ENCODE measurements at places on chromosomes 1 and 21. TPM values are rescaled to one million over a fixed set of nuclear protein-coding genes. Genes with fewer than 3 reads are reported as not detected.

LCE2C gene
- total RNA-seq: not detected

S100A3 gene
- 0.36 TPM for total RNA-seq

LAD1 gene
- 2.0 TPM for total RNA-seq

DNA sequence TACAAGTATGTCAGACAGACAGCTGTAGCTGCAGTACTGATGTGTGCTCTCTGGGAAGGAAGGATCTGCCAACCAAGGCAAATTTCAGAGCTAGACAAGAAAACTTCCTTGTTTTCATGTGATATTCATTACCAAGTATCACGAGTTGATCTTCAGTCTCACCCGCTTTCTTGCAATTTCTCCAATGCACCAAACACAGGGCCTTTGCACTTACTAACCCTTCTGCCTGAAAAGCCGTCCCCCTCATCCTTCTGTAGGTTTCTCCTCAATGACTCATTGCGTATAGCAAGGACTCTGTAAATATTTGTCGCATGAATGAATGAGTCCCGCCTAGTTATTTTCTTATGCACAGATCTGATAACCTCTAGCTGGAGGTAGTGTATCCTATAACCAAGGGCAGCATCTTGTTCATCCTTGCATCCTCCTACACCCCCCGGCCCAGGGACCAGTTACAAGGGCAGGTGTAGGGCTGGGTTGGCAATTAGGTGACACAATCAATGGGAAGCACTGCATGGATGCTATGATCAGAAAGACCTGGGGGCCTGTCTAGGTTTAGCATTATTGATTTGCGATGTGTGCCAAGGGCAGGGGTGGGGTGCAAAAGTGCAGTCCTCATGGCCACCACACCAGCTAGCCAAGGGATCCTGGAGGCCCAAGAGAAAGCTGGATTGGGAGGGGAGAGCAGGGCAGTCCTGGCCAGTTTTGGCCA is 51.4 kb upstream of the GPR157 start:
- no peak for DNase-seq

DNA sequence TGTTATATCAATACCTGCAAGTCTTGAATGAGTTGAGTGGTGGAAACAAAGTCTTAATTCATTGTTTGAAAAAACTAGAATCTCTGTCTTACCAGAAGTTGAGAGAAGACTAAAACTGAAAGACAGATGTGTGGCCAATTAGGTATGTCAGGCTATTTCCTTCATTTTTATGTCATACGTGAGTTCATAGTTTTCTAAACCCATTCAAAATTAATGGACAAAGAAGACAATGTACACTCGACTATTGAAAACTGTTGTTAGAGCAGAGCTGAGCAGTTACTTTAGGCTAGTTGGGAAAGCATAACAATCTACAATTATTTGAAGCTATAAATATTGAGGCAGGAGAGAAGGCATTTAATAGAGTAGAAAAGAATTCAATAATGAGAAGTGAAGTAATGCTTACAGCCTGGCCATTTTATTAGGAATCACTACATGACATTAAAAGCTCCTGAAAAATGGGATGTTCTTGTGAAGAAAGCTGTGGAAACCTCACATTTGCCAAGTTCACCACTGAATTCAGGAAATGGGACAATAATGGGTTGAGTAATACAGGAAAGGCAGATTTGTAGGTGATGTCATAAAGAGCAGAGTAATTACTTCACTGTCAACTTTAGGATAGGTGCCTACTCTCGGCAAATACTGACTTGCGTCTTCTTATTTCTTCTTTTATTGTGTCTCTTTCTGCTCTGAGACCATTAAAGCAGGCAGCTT is 204.4 kb downstream of the PLA2G4A start:
- no peak for DNase-seq

- DNase-seq: no peak
These were observed 659.7 kb upstream of the NEGR1 start for GRCh38 chr1:72942008-72942407.

GRCh38 chr1:108712606-108713150 is at the start of gene FNDC7:
FNDC7 (plus strand) TSS chr1:108712908; CDS start chr1:108712934, 26 bp downstream.
- no peak for DNase-seq

- DNase-seq: peak; percentile 12
These were observed 103.2 kb downstream of the BCAR3 start for GRCh38 chr1:93578433-93578830.

GRCh38 chr1:216679108-216679507 is 44.1 kb downstream of the ESRRG start:
- no peak for DNase-seq

DNA sequence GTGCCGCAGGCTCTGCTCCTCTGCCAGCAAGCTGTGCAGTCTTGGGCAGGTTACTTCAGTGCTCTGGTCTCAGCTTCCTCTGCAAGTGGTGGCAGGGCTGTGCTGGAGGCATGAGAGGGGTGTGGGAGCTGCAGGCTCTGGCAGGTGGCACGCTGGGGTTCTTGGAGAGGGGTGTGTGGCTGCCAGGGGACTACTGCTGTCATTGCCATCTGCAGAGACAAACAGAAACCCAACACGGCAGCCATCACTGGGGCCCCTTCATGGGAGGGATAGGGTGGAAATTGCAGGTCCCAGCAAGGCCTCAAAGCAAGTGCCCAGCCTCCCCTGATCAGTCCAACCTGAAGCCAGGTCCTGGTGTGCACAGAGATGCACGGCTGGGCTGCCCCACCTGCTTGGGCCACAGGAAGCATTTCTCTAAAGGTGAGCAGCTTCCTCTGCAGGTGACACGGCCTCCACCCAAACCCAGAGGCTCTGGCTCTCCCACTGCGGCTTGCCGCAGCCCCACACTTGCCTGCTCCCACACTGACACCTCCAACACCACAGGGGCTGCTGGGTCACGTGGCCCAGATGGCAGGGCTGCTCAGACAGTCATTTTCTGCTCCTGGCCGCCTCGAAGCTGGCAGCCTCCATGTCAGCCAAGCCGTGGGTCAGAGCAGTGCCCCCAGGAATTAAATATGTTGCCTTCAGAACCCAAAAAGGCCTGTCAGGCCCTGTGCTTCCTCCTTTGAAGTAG is 4.1 kb upstream of the COL6A2 start:
- DNase-seq: no peak

DNA sequence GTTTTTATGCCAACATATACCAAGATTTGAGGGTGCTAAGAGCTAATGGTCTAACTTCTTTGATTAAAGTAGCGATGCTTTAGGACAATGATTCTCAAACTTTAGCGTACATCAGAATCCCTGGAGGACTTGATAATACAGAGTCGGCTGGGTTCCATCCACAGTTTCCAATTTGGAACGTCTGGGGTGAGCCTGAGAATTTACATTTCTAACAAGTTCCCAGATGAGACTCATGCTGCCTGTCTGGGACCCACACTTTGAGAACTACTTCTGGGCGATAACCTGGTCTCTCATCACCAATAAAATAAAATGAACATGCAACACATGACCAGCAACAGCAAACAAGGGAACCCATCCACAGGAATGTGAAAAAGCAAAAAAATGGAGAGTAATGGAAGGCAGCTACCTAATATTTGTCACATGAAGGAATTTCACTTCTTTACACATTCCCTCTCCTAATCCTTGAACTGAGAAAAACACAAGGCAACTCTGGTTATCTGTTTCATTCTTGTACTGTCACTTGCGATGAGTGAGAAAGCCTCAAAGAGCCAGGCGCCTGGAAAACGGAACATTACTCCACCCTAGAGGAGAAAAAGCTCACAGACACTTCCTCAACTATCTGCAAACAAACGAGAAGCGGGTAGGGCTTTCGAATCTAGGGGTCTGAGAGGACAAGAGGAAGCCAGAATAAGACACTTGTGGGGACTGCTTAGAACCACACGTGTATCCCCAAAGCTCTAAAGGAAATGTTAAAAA is 14.0 kb downstream of the HSF2BP start:
- DNase-seq: no peak

DNA sequence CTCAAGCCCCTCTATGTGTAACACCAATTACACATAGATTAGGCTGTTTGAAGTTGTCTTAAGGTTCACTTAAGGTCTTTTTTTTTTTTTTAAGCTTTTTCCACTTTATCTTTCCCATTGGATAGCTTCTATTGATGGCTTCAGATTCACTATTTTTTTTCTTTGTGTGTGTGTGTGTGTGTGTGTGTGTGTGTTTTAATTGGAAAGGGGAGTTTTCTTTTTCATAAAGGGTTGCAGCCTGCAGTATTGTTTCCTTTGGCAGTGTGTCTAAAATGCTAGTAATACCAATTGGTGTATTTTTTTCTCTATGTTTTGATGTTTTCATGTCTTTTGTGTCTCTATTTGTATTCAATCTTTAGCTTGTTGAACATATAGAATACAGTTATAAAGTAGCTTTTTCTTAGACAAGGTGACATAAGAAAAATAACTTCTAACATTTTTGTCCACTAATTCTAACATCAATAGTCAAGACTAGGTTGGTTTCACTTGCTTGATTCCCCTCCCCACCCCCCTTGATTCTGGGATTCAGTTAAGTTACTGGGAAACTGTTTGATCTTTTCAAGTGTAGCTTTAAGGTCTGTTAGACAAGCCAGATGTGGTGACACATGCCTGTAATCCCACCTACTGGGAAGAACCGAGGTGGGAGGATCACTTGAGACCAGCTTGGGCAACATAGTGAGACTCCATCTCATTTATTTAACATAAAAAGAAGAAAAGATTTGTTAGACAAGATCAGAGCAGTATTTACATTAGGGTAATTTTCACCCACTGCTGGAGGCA is 21.4 kb downstream of the PRRC2C start:
- DNase-seq: no peak

DNA sequence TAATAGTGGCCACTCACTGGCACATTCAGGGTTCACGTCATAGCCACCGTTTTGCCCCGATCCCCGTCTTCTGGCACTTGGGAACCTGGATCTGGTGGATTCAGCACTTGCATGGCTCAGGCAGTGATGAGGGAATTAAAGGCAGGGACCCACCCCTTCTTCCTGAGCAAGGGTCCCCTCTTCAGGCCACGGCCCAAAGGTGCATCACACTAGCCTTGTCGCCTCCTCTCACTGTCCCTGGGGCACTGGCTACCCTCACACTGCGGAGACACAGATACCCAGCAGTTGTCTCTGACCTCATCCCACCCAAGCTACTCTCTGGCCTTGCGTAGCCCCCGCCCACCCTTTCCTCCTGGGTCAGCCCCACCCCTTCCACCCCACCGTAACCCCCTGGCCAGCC is 19.9 kb upstream of the LDLRAP1 start:
- no peak for DNase-seq

- DNase-seq: no peak
These were observed 159.5 kb downstream of the RRAGC start for GRCh38 chr1:38700077-38700470.

GRCh38 chr1:48530727-48531351 is 58.8 kb upstream of the SPATA6 start:
- no peak for DNase-seq

- peak; percentile 98 for DNase-seq
These were observed at the start of gene POGZ for GRCh38 chr1:151459331-151460046. POGZ (minus strand) TSS chr1:151459494; CDS start chr1:151442204, 17,290 bp downstream.

DNA sequence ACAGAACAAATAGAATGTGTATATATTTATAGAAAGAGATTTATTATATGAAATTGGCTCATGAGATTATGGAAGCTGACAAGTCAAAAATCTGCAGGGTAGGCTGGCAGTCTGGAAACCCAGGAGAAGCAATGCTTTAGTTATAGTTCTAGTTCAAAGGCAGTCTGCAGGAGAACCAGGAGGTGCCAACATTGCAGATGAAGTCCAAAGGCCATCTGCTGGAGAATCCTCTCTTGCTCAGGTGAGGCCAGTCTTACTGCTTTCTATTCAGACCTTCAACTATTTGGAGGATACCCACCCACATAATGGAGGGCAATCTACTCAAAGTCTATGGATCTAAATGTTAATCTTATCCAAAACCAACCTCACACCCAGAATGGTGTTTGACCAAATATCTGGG is 75.9 kb upstream of the MRPS6 start:
- no peak for DNase-seq

- no peak for DNase-seq
These were observed 97.6 kb upstream of the MAGI3 start for GRCh38 chr1:113292603-113293255.

DNA sequence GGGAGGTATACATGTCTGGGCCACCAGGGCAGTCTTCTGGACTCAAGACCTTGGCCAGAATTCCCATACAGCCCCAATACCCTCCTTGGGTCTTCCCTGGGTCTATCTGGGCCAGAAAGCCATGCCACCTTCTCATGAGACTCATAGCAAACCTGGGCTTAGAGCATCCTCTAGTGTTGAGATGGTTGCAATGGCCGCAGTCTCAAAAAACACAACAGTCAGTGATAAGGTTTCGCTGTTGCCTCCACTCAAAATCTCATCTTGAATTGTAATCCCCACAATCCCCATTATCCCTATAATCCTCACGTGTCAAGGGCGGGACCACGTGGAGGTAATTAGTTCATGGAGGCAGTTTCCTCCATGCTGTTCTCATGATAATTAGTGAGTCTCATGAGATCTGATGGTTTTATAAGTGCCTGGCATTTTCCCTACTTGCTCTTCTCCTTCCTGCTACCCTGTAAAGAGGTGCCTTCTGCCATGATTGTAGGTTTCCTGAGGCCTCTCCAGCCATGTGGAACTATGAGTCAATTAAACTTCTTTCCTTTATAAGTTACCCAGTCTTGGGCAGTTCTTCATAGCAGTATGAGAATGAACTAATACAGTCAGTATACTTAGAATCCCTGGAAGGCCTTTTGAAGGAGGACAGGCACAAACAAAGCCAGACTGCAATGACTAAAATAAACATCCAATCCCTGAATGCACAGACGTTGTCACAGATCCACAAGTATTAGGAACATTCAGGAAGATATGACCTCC is 77.0 kb downstream of the CTH start:
- no peak for DNase-seq

GRCh38 chr1:23376890-23377811 is 7.5 kb upstream of the ZNF436 start:
- DNase-seq: peak; percentile 54

GRCh38 chr21:16837721-16838120 is 675.1 kb upstream of the CXADR start:
- DNase-seq: no peak

DNA sequence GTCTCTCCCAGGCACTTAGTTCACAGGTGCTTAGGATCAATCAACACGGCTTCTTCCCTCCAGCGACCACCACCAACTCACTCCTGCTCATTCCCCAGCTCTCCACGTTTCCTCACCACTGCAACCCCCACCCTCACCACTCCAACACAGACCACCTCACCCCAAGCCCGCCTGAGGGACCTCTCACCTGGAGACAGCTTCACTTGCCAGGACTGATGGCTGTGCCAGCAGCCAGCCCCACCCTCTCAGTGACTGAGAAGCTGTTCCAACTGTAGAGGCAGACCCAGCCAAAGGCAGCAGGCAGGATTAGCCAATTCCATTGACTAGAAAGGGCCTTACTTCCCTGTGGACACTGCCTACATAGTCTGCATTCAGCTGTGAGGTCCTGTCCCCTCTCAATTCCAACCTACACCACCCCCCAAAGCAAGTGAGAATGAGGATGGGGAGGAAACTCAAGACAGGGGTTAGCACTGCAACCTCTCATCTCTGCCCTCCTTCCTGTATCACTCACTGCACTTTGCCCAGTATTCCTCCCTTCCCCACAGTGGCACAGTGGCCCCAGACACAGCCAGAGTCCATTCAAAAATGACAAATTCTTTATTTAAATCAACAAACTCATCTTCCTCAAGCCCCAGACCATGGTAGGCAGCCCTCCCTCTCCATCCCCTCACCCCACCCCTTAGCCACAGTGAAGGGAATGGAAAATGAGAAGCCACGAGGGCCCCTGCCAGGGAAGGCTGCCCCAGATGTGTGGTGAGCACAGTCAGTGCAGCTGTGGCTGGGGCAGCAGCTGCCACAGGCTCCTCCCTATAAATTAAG is 7.6 kb downstream of the TAGLN2 start:
- DNase-seq: no peak

Data from left ventricle myocardium inferior (tissue), 1 donor.